ENCODE measurements at places on chromosomes 1 and 21. TPM values are rescaled to one million over a fixed set of nuclear protein-coding genes. Genes with fewer than 3 reads are reported as not detected.

The GBP2 gene
- 233 TPM for total RNA-seq

The TUT4 gene
- total RNA-seq = 120 TPM

- H3K27me3 ChIP-seq = peaks cover 11% of the 10 kb centered on the region
- H3K36me3 ChIP-seq = no peaks in the 10 kb centered on the region
- H3K4me1 ChIP-seq = no peaks in the 10 kb centered on the region
- DNase-seq = no peak
- no peak overlapping the region for H3K4me3 ChIP-seq
Observed at GRCh38 chr1:200081151-200081968, 53.9 kb downstream of the NR5A2 start.

DNA sequence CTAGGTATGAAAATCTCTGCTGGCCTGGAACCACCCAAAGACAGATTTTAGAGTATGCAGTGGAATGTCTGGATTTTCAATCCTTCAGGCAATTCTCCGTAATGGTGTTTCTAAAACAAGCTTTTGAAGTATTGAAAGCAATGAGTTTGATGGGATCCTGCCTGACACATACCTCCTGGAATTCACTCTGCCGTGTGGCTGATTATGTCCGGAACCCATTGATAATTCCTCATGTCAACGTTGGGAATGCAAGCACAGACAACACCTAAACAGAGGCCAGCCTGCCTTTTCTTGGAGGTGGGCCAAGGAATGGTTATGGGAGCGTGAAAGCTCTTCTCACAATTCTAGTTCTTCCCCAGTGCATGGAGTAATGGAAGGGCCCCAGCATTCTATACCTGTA is 168.9 kb upstream of the HMCN1 start:
- DNase-seq = no peak
- peak overlapping the region; percentile 15 for H3K4me3 ChIP-seq
- no peaks in the 10 kb centered on the region for H3K27me3 ChIP-seq
- peaks cover 72% of the 10 kb centered on the region for H3K4me1 ChIP-seq
- H3K36me3 ChIP-seq = no peaks in the 10 kb centered on the region
- peak overlapping the region; percentile 97 for H3K27ac ChIP-seq

The SLC30A7 gene
- total RNA-seq = 29.1 TPM

The JAM2 gene
- total RNA-seq = not detected

DNA sequence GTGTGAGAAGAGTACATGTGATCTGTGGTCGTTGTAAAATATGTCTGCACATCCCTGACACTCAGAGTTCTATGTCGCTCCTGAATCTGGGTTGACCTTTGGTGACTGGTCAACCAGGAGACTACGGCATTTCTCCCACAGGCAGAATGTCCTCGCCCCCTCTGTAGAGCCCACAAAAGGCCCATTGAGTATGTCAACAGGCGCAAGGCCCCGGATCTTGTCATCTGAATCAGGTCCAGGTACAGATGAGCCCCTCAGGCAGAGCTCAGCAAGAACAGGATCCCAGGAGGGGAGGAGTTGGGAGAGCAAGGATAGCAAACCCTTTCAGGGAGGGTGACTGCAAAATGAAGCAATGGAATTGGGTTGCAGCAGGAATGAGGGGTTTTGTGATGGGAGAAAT is 126.5 kb downstream of the MATN1 start:
- no peak for DNase-seq
- H3K27me3 ChIP-seq = peaks cover 3% of the 10 kb centered on the region

- peaks cover 8% of the 10 kb centered on the region for H3K4me1 ChIP-seq
- H3K36me3 ChIP-seq = no peaks in the 10 kb centered on the region
- H3K4me3 ChIP-seq = no peak overlapping the region
- H3K27ac ChIP-seq = no peak overlapping the region
- DNase-seq = peak; percentile 14
- H3K27me3 ChIP-seq = no peaks in the 10 kb centered on the region
Observed at GRCh38 chr1:46533179-46533864, 18.1 kb downstream of the KNCN start.

The ORC1 gene
- 3.0 TPM for total RNA-seq

GRCh38 chr1:232851532-232851931 is 46.3 kb downstream of the MAP10 start:
- H3K4me1 ChIP-seq = no peaks in the 10 kb centered on the region
- no peak for DNase-seq
- no peaks in the 10 kb centered on the region for H3K36me3 ChIP-seq
- H3K27me3 ChIP-seq = no peaks in the 10 kb centered on the region
- no peak overlapping the region for H3K4me3 ChIP-seq
- no peak overlapping the region for H3K27ac ChIP-seq

The CCDC181 gene
- not detected for total RNA-seq

The ZSWIM5 gene
- 0.10 TPM for total RNA-seq

- no peak for DNase-seq
- H3K27me3 ChIP-seq = no peaks in the 10 kb centered on the region
- no peak overlapping the region for H3K27ac ChIP-seq
Observed at GRCh38 chr1:215003686-215004085, 78.9 kb upstream of the KCNK2 start.

GRCh38 chr1:92752719-92753118 is 32.2 kb downstream of the EVI5 start:
- DNase-seq = no peak
- no peak overlapping the region for H3K27ac ChIP-seq
- no peaks in the 10 kb centered on the region for H3K36me3 ChIP-seq

DNA sequence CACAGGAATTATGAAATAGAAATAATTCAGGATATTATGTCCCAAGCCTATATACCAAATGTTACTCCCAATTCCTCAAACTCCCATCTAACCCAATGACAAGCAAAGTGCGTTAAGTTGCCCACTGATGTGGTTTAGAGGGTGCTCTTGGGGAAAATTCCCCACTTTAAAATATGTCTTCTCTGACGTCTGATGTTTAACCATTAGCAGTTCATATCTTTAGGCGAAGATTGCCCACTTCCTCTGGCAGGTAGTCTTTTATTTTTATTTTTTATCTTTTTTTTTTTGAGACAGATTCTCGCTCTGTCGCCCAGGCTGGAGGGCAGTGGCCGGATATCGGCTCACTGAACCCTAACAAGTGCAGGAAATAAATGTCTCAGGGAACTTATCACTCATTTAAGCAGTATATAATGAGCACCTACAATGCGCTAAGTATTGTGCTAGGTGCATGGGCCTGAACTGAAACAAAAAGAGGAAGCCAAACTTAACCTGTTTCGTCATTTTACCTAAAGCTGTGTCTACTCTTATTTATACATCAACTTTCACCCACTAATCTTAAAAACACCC is 1.3 kb upstream of the LYST start:
- no peaks in the 10 kb centered on the region for H3K36me3 ChIP-seq
- peak overlapping the region; percentile 95 for H3K4me3 ChIP-seq
- no peaks in the 10 kb centered on the region for H3K27me3 ChIP-seq
- peak overlapping the region; percentile 100 for H3K27ac ChIP-seq
- H3K4me1 ChIP-seq = peaks cover 39% of the 10 kb centered on the region

DNA sequence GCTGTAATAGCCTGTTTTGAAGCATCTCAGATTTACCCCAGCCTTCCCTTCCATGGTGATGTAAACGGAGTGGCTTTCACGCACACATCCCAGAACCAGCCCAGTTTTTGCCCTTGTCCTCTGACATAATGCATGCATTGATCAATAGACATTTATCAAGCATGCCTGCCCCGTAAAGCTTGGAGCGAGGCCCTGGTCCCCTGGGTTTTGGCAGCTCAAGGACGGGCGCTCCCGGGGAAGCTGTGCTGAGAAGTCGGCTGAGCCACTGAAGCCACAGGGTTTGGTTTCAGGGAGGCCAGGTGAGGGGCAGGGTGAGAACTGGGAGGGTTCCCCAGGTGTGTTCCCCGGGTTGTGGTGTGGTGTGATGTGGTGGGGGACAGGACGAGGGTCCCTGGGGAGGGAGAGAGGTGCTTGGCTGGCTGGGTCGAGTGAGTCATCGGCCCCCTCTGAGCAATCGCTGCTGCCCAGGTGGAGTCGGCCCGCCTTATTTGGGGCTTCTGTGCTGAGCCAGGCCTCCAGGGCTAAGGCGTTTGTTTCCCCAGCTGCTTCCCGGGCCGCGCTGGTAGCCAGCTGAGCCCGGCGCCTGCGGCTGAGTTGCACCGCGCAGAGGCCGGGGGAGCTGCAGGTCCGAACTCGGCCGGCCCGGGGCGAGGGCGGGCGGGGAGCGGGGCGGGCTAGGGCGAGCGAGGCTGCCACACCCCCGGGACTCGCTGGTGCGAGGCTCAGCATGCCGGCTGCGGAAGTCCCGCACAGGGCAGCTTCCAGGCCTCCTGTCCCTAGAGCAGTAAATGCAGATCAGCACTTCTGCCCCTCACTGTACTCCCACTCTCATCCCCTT is 23.6 kb downstream of the ATP2B4 start:
- no peaks in the 10 kb centered on the region for H3K27me3 ChIP-seq
- H3K4me1 ChIP-seq = peaks cover 74% of the 10 kb centered on the region
- peak overlapping the region; percentile 76 for H3K4me3 ChIP-seq
- DNase-seq = peak; percentile 42
- H3K36me3 ChIP-seq = peaks cover 8% of the 10 kb centered on the region
- H3K27ac ChIP-seq = peak overlapping the region; percentile 91

- H3K27me3 ChIP-seq = no peaks in the 10 kb centered on the region
- H3K4me3 ChIP-seq = no peak overlapping the region
- no peak for DNase-seq
- H3K36me3 ChIP-seq = no peaks in the 10 kb centered on the region
Observed at GRCh38 chr1:184156521-184157393, 105.2 kb downstream of the TSEN15 start.

The LRRC53 gene
- total RNA-seq = not detected

DNA sequence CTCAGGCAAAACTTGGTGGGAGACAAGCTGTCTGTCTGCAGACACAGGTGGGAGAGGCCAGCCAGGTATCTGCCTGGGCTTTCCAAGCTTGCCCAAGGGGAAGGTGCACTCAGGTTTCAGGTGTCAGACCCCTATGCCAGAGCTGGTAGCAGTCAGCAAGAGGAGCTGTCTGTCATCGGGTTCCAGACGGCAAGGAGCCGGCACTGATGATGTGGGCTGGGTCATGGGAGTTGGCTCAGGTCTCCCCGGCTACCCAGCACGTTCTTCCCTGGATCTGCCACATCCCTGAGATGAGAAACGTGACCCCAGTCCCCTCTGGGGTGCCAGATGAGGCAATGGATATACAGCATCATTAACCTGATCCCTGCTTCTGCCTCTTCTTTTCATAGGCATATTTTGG is 23.0 kb downstream of the TMCC2 start:
- no peak overlapping the region for H3K27ac ChIP-seq
- H3K4me1 ChIP-seq = no peaks in the 10 kb centered on the region
- DNase-seq = no peak
- no peaks in the 10 kb centered on the region for H3K36me3 ChIP-seq
- H3K27me3 ChIP-seq = no peaks in the 10 kb centered on the region

- H3K27ac ChIP-seq = no peak overlapping the region
- no peak overlapping the region for H3K4me3 ChIP-seq
- peaks cover 2% of the 10 kb centered on the region for H3K36me3 ChIP-seq
- H3K27me3 ChIP-seq = no peaks in the 10 kb centered on the region
- DNase-seq = no peak
Observed at GRCh38 chr1:1619917-1620361, 4.6 kb downstream of the MIB2 start.

The DIO1 gene
- not detected for total RNA-seq

GRCh38 chr1:77659879-77660593 is 22.4 kb downstream of the ZZZ3 start:
- H3K27ac ChIP-seq = no peak overlapping the region
- H3K27me3 ChIP-seq = no peaks in the 10 kb centered on the region
- no peak overlapping the region for H3K4me3 ChIP-seq
- no peaks in the 10 kb centered on the region for H3K4me1 ChIP-seq
- no peaks in the 10 kb centered on the region for H3K36me3 ChIP-seq

DNA sequence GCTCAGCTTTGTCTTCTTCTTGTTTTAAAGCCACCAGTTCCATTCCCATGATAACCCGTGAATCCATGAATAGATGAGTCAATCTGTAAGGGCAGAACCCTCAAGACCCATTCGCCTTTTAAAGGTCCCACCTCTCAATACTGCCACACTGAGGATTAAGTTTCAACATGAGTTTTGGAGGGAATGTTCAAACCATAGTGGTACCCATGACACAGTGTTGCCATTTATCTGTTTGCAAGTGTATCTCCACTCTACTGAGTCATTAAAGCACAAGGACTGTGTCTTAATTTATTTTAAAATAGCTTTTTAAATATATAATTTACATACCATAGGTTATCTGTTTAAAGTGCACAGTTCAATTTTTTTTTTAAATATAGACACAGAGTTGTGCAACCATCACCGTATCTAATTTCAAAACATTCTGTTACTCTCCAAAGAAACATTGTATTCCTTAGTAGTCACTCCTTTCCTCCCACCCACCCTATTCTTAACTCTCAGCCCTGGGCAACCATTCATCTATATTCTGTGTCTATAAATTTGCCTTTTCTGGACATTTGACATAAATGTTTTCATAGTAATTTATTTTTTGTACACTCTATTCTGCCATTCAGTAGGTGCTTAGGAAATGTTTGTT is 4.8 kb upstream of the IL24 start:
- no peak for DNase-seq
- H3K4me3 ChIP-seq = no peak overlapping the region
- H3K27ac ChIP-seq = no peak overlapping the region

DNA sequence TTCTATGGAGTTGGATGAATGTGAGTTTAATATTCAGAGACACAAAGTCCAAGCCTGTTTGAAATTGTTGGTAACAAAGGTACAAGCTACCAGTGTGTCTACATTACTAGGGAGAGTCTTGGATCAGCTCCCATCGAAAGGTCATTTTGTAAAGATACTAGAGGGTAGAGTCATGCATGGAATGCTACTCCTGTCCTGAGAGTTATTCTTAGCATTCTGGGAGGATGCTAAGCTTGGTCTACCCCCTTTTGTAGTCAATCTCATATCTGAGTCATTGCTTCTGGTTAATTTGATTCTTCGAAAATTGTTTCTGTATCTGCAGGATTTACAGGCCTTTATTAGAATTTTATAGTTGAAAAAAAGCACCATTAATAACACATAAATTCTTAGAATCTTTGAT is 240.2 kb downstream of the ST6GALNAC3 start:
- DNase-seq = no peak
- H3K27ac ChIP-seq = no peak overlapping the region
- no peak overlapping the region for H3K4me3 ChIP-seq
- H3K4me1 ChIP-seq = no peaks in the 10 kb centered on the region
- no peaks in the 10 kb centered on the region for H3K27me3 ChIP-seq
- H3K36me3 ChIP-seq = no peaks in the 10 kb centered on the region

- no peaks in the 10 kb centered on the region for H3K27me3 ChIP-seq
- peaks cover 48% of the 10 kb centered on the region for H3K36me3 ChIP-seq
- peak overlapping the region; percentile 71 for H3K4me3 ChIP-seq
Observed at GRCh38 chr1:116768416-116769103, 14.3 kb downstream of the CD2 start.

GRCh38 chr1:3702990-3703728 is 49.1 kb upstream of the CCDC27 start:
- DNase-seq = no peak
- no peaks in the 10 kb centered on the region for H3K4me1 ChIP-seq
- H3K27ac ChIP-seq = no peak overlapping the region
- no peak overlapping the region for H3K4me3 ChIP-seq
- no peaks in the 10 kb centered on the region for H3K27me3 ChIP-seq
- no peaks in the 10 kb centered on the region for H3K36me3 ChIP-seq

The RAD54L gene
- 0.67 TPM for total RNA-seq

GRCh38 chr1:209190591-209191261 is 392.8 kb upstream of the CAMK1G start:
- H3K4me1 ChIP-seq = no peaks in the 10 kb centered on the region
- no peaks in the 10 kb centered on the region for H3K27me3 ChIP-seq
- H3K36me3 ChIP-seq = no peaks in the 10 kb centered on the region
- H3K4me3 ChIP-seq = no peak overlapping the region
